ENCODE measurements at places on chromosomes 5 and 9.

GRCh38 chr9:132150256-132150655 is 11.6 kb upstream of the NTNG2 start:
- DNase-seq = no peak

DNA sequence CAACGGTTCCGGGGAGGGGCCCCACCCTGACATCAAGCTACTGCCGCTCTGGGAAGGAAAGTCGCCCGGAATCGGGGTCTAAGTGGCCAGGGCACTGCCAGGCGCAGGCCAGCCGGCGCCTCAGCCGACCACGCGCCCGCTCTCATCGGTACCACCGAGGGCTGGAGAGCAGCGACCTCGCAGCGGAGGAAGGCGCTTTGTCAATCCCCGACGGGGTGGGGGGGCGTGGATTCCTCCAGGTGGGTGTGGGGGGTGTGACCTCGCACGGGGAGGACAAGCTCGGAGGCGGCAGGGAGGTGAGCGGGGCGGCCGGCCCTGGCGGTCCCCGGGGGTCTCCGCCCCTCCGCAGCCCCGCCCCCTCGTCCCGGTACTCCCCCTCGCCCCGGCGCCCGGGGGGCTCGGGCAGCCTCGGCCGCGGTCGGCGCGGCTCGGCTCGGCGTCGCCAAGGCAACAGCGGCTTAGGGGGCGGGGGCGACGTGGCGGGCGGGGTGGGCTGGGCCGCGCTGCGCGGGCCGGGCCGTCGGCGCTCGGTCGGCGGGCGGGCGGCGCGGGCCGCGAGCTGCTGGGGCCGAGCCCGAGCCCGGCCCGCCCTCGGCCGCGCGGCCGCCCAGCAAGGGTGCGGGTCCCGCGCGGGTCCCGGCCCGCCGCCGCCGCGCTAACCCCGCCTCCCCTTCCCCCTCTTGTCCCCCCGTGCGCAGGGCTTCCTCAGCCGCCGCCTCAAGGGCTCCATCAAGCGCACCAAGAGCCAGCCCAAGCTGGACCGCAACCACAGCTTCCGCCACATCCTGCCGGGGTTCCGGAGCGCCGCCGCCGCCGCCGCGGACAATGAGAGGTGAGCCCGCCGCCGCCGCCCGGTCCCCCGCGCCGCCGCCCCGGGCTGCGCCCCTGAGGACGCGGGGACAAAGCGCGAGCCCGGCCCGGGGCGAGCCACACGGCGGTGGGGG is 47.5 kb downstream of the DAB2IP start:
- DNase-seq = peak; percentile 72

- DNase-seq = no peak
Observed at GRCh38 chr5:95068289-95068910, 216.5 kb downstream of the MCTP1 start.

- DNase-seq = no peak
Observed at GRCh38 chr5:168304349-168304748, 12.9 kb downstream of the WWC1 start.

- no peak for DNase-seq
Observed at GRCh38 chr5:143588933-143589662, 185.6 kb upstream of the NR3C1 start.

DNA sequence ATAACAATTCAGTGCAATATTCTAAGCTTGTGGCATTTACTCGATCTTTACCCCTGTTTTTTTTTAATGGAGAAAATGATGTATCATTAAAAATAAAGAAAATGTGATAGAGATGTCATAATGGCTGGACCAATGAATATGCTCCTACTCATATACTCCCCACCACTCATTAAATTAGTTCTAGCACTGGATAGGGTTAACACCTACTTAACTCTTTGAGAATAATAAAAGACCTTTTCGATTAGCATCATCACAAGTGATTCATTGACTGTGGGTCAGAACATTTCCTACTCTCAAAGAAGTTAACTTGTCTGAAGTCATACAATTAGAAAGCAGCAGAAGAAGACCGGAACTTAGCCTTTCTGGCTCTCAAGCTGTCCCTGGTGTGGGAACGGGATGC is 31.6 kb upstream of the RANBP6 start:
- DNase-seq = no peak

DNA sequence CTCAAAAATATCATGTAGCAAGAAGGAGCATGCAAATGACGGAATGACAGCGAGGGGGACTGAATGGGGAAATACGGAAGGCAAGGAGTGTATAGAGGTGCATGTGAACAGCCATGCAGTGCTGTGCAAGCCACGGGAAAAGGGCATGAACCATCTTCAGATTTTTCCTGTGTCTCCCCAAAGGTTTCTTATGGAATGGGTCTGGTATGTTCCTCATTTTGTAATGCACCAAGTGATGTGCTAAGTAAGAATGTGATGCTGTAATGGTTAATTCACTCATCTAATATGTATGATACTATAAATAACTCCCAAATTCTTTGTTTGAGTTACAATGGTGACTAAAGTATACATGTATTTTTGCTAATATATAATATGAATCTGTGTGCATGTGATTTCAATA is 99.0 kb upstream of the DAB2 start:
- DNase-seq = no peak

- no peak for DNase-seq
Observed at GRCh38 chr5:13316176-13316575, 628.3 kb downstream of the DNAH5 start.

DNA sequence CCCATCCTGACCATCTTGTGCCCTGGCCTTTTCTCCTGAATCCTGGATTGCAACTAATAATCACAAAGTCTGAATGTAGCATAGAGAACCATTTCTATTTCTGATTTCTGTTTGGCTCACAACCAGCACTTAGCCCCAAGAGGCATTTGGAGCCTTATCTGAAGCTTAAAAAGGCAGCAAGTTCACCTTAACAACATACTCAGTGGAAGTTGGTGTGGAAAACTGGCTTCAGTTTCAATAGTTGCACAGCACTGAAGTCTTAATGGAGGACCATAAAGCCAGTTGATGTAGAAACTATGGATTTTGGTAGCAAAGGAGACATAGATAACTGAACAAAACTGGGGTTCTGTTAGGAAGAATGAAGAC is 574.1 kb downstream of the PSAT1 start:
- DNase-seq = no peak

GRCh38 chr9:133659516-133659915 is 23.4 kb downstream of the DBH start:
- DNase-seq = no peak

- no peak for DNase-seq
Observed at GRCh38 chr9:112624711-112625707, 92.9 kb downstream of the INIP start.

- DNase-seq = no peak
Observed at GRCh38 chr5:80958616-80959015, 1.5 kb upstream of the RASGRF2 start.

GRCh38 chr5:58827463-58827862 is 244.6 kb downstream of the RAB3C start:
- DNase-seq = no peak

GRCh38 chr9:133406480-133407307 is 11.1 kb downstream of the REXO4 start:
- peak; percentile 92 for DNase-seq

- no peak for DNase-seq
Observed at GRCh38 chr9:130946766-130947617, 7.9 kb upstream of the FIBCD1 start.

DNA sequence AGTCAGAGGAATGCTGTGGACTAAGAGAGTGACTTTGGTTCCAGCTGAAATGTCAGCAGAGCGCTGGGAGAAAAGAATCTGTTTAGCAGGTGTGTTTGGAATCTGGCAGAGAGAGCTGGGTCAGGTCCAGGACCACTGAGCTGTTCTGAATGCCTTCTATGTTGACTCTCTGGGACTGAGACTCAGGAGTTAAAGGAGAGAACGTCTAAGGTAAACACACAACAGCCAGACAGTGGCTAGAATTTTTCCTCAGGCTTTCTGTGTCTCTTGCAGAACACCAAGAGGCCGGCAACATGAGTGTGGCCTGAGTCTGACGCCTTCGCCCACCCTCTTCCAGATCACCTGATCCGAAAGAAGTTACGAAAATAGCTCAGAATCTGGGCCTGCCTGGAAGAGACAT is 107.2 kb upstream of the ZNF462 start:
- DNase-seq = no peak

DNA sequence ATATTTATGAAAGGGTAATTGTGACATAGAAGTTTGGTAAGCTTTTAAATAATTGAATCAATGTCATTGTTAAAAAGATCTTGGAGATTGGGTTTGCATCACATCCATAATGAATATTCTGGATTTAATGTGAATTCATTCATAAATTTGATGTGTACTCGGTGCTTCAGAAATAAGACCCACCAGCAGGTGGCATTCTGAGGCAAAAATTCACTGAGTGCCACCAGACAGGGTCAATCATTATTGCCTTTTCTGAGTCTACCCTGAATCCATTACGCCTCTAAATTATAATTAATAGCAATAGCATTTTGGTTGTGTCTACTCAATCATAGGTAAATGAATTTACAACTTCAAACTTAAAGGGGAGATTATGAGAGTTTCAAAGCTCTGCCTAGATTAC is 1.0 kb downstream of the TRPC7 start:
- DNase-seq = no peak

- DNase-seq = peak; percentile 60
Observed at GRCh38 chr9:133727876-133728441, 10.2 kb downstream of the SARDH start.

DNA sequence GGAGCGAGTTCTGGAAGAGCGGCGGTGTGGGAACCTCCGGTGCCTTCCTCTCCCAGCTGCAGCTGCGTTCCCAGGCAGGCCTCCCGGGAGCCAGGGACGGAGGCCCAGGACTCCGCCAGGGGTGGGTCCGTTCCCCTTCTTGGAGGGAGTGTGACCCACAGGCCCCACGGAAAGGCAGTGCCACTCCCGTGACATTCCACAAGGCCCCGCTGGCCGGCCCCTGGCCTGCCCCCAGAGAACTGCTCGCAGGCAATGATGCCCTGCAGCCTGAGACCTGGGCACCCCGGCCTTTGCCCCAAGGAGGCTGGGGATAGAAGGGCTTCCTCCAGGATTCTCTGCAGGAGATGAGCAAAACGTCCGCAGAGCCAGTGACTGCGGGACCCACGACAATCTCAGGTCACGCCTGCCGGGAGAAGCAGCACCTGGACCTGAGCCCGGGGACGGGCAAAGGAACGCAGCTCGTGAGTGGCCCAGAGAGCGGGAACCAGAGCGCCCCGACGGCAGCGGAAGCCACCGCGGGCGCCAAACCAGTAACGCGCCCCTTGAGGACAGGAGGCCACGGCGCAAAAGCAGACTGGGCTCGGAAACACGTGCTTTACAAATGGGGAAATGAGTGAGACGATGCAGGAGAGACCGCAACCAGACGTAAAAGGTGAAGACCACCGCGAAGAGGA is 9.3 kb downstream of the OBP2B start:
- DNase-seq = peak; percentile 75

- no peak for DNase-seq
Observed at GRCh38 chr9:113219969-113220368, 1.1 kb downstream of the FKBP15 start.

DNA sequence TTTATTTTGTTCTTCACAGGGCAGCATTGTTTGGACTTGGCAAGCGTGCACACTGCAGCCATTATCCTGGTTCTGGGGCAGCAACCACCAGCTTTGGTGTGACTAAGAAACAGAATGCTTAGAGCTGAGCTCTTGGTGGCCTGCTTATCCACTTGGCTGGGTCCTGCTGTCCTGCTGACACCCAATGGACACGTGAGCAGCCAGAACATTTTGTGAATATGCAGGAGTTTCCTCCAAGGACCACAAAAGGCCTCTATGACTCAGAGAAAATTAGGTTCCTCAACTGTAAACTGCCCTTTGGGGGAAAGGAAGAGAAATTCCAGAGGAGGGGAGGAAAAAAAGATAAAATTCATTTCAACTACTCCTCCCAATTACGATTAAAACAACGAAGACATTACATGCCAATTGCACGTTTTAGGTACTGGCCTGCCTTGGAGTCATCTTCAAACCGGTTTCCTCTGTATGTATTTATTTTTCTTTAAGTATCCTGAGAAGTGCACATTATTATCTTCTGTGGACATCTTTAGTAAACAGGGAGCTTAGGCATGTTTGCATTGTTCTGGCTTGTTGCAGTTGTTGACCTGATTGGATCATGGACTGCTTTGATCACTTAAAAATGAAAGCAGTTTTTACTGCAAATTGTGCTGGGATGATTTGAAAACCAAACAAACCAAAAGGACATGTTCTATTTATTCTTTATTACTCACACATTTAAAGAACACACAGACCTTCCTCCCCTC is 82.3 kb upstream of the TLE4 start:
- DNase-seq = no peak

DNA sequence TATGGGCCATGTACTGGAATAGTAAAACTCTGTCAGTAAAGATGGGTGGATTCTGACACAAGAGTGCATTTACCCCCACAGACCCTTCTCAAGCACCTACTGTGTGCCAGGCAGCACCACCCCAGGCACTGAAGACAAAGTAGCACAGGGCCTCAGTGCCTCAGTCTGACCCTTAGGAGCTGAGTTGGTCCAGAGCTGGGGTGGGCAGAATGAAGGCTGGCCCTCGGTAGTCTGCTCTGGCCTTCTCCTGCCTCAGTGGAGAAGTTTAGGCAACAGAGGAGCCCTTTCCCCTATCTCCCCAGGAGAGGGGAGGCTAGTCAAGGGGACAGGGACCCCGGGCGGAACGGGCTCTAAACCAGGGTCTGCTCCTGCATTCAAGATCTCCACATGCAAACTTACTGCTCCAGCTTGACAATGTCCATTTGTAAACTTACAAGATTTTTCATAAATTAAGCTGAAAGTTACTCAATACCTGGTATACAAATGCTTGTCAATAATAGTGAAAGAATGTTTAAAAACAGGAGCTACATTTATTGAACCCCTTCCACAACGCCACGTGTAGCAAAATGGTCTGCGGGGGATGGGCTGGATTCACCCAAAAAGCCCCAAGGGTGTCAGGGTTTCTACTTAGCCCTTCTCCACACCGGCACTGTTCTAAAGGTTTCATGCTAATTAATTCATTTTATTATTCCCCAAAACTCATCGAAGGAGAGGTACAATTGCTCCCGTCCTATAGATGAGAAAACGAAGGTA is 1.5 kb downstream of the VDAC1 start:
- DNase-seq = peak; percentile 71

DNA sequence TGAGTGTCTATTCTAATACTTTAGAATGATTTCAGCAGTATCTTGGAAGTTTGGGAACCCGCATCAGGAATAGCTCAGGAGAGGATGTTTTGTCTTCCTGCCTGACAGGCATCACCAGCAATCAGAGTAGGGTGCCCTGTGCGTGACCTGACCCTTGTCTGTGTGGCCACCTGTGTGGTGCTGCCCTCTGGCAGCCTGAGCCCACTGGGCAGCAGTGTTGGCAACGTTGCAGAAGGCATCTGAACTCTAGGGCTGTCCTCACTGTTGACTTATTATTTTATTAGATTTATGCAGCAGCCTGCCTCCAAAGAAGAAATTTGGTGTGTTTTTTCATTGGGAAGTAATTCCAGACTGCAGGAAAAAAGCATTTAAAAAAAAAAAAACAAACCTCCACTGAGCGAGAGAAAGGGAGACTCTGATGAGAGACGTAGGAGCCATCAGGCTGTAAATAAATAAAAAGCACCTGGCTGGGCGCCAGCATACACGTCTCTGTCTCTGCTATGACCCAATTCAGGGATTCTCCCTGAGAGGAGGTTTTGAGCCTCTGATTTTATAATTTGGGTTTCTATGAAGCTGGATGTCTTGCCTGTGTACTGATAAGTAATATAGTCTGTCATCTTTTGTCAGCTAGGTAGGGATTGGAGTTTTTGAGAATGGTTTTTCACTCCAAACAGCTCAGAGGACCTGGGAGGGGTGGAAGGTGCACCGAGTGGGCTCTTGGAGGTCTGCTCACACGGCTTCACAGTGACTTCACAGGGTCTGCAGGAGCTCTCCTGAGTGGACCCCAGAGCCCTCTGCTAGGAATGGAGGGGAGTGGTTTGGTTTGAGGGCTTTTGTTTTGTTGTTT is 49.0 kb downstream of the FAM78A start:
- DNase-seq = no peak

GRCh38 chr5:86439593-86440110 is 178.1 kb upstream of the COX7C start:
- no peak for DNase-seq

Data from activated effector memory CD4-positive, alpha-beta T cell treated with anti-CD3 and anti-CD28 coated beads, Interleukin-2, amount 50 U/mL, for 16 hours (primary cell).